Right atrium auricular region (tissue), 2 donors: ENCODE measurements at places on chromosomes 13 and 19.

DNA sequence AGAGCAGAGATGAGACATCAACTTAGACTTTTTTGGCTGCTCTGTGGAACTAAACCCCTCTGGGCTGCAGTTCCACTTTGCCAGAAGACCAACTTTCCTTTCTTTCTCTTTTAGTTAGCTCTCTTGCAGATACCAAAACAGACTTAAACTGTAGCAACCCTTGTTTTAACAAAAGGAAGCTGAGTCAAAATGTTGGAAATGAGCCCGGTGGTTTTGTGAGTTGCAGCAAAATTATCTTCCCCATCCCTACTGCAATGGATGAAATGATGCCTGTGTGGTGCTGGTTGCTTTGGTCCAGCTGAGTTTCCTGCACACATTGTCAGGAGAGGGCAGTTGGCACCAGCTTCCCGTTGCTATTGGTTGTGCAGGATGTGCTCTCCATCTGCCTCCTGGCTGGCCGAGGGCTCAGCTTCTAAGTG, 115.3 kb downstream of the LRCH1 start:
- no peak for DNase-seq

GRCh38 chr19:50933640-50934039, 19.2 kb downstream of the KLK5 start:
- no peak for DNase-seq

DNA sequence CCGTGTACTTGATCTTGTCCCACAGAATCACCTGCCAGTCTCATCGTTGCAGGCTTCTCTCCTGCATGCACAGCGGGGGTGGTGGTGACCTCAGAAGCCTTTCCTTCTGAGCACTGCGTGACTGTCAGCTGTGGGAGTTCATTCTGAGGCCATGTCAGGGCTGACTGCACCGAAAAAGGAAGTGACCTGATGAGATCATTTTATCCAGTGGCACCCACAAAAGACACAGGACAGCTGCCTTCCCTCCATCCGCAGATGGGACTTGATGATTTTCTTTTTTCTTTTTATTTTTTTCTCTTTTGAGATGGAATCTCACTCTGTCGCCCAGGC, 89.7 kb downstream of the RAB20 start:
- peak; percentile 67 for DNase-seq

DNA sequence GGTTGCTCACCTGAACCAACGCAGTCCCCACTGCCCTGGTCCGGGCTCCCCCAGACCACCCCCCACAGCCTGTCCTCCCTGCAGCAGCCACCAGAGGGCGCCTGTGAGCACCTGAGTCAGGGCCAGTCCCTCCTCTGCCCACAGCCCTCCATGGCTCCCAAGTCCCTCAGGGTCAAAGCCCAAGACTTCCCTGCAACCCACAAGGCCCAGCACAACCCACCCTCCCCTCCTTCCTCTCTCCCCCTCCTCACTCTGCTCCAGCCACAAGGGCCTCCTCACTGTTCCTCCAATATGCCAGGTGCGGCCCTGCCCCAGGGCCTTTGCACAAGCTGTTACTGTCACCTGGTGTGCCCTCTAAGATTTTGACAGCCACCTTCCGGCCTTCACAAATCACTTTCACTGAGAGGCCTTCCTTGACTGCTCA, 10.9 kb downstream of the GNA15 start:
- DNase-seq = no peak
